ENCODE measurements at places on chromosomes 7 and 10.

GRCh38 chr7:372932-373791 is 83.2 kb downstream of the FOXL3 start:
- no peak for DNase-seq

GRCh38 chr10:122461367-122461728 is at the start of gene HTRA1:
HTRA1 (plus strand) TSS chr10:122461553; CDS start chr10:122461653, 100 bp downstream.
- DNase-seq, result peak; percentile 46

GRCh38 chr10:8294779-8295178 is 240.3 kb downstream of the GATA3 start:
- no peak for DNase-seq

GRCh38 chr10:23111517-23112286 is 16.3 kb downstream of the MSRB2 start:
- no peak for DNase-seq

DNA sequence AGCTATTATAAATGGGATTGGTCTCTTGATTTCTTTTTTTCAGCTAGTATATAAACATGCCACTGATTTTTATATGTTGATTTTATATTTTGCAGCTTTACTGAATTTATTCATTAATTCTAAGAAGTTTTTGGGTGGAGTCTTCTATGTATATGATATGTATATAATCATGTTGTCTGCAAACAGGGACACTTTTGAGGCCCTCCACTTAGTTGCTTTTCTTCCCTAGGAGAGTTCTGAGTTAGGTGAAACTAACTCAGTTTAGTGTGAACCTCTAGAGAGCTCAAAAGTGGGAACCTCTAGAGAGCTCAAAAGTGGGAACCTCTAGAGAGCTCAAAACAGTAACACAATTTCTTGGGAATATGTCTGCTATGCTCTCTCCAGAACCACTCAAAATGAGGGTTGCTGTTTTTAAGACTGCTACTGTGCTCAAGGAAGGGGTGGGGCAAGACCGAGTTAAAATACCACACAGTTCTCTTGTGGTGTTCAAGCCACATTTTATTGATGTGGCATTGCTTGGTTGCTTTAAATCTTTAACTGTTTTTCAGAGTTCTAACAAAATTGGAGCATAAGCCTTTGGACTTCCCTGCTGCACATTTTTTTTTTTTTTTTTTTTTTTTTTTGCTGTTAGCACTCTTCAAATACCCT is 13.2 kb downstream of the CCDC7 start:
- DNase-seq, result no peak

- DNase-seq, result no peak
Observed at GRCh38 chr7:30080818-30081217, 52.6 kb downstream of the PLEKHA8 start.

- DNase-seq, result no peak
Observed at GRCh38 chr10:70528314-70528713, 49.7 kb downstream of the PALD1 start.

- no peak for DNase-seq
Observed at GRCh38 chr7:25979605-25980004, 172.4 kb upstream of the NFE2L3 start.

DNA sequence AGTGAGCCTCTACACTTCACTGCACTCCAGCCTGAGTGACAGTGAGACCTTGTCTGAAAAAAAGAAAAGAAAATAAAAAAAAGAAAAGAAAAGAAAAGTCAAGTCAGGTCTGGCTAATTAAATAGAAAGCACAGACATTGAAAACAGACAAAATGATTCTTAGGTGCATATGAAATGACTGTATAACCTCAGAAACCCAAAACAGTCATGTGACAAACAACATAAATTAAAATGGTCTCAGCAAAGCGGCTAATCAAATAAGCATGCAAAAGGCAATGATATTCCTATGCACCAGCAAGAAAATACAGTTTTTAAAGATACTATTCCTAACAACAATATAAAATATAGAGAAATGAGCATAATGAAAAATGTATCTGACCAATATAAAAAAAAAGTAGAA is 38.3 kb downstream of the LRRC20 start:
- DNase-seq, result no peak

GRCh38 chr10:124105045-124105444 is 11.6 kb upstream of the CHST15 start:
- DNase-seq, result no peak

GRCh38 chr7:30995536-30995935 is 31.8 kb downstream of the GHRHR start:
- no peak for DNase-seq

DNA sequence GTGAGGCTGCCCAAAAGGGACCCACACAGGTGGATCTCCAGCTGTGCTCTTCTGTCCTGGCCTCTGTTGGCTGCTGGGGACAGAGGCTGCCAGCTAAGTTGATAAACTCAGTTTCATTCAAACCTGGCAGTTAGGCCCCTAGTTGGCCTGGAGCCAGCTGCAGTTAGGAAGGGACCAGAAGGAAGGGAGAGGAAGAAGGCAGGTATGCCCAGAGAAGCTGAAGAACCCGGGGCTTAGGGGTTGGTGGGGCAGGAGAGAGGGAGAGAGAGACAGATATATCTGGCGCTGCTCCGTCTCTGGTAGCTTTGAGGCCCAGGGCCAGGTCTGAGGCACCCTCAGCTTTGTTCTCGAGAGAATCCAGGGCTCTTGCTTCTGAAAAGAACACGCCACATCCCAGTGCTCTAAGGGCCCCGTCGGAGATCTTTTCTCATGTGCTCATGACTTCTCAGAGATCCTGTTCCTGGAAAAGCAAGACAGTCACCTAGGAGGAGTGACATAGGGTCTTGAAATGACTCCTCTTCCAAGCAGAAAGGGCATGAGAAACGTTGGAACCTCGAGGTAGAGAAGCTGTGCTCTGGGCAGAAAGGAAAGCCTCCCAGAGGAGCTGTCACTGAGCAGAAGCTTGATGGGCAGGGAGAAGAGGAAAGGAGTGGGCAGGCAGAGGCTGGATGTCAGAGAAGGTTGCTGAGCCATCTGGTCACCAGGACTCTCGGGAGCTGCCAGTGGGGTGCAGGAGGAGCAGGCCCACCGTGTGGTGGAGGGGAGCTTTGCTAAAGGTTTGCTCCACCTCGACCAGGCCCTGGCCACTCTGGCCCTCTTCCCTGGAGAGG is 153.6 kb downstream of the ARHGAP21 start:
- DNase-seq, result no peak

DNA sequence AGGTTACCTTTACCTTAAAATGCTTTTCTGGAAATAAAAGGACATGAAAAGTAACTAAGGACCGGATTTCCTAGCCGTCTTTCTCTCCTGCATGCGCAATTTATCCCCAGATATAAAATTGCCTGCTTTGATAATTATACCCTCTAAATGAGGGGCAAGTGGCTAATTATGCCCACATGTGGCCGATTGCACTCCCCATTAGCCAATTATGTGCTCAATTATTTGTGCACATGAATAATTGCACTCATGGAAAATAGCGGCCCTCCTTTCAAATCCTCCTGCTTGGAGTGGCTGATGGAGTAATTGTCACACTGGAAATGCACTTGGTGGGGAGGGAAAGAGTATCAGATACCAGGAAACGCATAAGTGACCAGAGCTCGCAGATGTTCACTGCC is 66.4 kb upstream of the ATRNL1 start:
- DNase-seq, result no peak

- DNase-seq, result no peak
Observed at GRCh38 chr10:93926613-93927012, 32.8 kb downstream of the SLC35G1 start.

GRCh38 chr10:11298116-11298515 is 280.4 kb downstream of the CELF2 start:
- no peak for DNase-seq

DNA sequence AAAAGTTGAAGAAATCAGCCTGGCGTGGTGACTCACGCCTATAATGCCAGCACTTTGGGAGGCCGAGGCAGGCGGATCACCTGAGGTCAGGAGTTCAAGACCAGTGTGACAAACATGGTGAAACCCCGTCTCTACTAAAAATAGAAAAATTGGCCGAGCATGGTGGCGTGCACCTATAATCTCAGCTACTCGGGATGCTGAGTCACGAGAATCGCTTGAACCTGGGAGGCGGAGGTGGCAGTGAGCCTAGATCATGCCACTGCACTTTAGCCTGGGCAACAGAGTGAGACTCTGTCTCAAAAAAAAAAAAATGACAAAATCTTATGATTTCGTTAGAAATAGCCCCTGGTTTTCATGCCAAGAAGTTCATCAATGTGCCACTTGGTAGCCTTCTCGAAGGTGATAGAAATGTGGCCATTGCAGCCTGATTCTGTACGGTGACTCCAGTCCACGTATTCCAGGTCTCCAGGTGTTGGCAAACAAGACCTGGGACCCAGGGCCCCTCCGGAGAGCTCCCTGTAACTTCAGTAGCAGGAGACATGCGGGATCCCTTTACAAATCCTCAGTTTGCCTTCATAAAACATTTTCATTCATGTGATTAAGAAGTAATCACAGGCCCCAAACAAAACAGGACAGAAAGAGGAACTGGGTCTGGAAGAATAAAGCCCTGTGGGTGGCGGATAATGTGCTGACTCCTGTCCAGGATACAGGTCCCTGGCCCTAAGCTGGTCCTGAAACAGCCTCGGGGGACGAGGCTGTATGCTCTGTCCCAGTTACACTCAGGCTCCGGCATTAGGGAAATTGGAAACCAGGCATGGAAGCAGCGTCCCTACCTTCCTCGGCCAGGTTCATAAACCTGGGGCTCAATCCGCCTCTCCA is 207.3 kb upstream of the SH2B2 start:
- DNase-seq, result no peak

GRCh38 chr7:133629701-133630100 is 376.8 kb downstream of the EXOC4 start:
- no peak for DNase-seq

GRCh38 chr7:64655811-64656210 is 10.1 kb upstream of the ZNF107 start:
- no peak for DNase-seq

DNA sequence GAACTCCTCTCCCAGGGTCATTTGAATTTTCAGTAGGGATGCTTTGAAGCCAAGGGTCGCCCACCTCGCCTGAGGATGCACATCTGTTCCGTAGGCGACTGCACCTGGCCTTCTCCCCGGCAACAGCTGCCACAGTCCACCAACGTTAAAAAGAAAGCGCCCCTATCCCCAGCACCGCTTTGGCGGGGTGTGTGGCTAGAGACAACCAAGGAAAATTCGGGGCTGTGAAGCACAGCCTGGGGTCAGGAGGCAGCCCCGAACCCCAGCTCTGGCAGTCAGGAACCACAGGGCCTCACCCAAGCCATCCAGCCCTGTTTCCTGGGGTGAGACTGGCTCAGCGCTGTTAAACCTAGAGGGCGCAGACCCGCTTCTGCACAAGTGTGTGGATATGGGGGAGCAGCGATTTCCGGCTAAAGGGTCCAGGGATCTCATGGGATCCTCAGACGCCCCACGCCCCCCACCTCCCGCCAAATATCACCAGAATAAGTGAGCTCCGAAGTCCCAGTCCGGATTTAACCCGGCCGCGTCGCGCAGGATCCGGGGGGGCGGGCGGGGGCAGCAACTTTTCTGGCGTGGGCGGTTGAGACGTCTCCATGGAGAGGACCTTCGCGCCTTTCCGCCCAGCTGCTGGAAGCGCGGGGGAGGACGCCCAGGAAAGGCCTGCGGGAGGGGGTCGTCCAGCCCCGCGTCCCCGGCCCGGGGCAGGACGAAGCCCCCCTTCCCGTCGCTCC is 822 bp downstream of the ZC3HAV1L start:
- DNase-seq, result peak; percentile 6

DNA sequence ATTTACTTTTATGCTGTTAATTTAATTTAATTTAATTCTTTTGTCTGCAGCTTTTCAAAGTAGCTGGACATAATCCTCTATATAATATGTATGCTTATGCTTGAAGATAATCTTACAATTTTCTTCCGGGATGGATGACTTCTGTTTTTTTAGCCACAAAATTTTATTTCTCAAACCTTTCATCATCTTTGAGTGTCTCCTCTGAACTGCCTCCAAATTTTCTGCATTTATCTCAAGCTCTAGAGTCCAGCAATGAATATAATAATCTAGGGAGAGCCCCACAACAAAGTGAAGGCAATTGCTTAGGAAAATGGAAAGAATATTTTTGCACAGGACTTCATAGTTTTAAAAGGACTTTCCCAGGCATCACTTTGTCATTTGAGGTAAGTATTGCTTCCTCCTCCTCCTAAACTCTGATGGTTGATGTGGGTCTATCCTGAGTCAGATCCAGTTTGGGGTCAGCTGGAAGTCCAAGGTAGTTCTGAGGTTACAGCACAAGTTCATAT is 53.7 kb upstream of the FAM3C start:
- DNase-seq, result no peak

DNA sequence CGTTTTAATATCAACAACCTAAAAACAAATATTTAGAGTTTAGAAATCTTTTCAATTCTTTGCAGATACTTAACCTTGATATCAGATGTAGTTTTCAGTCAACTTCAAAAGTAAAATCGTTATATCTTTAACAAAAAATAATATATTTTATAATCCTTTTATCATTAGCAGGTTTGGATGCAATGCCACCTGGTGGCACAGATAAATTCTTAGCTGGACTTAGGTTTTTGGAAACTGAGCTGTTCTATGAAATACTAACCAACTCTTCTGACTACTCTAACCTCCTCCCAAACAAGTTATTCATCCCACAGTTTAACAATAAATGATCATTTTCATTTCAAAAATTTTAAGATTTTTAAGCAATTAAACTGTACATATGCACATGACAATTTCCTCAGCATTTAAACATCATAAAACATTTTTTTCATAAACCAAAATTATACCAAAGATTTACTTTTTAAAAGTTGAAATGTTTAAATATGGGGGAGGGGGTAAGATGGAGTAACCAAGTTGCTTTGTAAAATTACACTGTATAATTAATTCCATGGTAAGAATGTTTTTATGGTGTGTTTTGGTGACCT is 56.9 kb downstream of the HIBADH start:
- peak; percentile 47 for DNase-seq

- DNase-seq, result no peak
Observed at GRCh38 chr7:73758581-73759138, 11.4 kb downstream of the CLDN3 start.

- peak; percentile 35 for DNase-seq
Observed at GRCh38 chr10:58438340-58438871, 53.2 kb downstream of the TFAM start.

DNA sequence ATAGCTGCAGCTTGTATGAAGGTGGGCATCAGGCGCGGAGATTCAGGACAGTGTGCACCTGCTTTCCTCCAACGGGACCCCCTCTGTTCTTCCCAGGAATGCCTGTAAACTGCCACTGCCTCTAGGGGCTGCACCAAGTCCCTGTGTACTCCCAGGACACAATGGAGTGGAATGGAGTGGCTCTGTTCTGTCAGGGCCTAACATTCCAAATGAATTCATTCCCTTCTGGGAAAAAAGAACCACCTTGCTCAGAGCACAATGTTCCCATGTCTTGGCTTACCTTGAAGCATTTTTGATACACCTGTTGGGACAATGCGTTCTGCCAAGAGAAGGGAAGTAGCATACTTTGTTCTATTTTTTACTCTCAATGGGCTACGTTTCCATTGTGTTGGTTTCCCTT is 339.4 kb downstream of the FRMD4A start:
- no peak for DNase-seq

- DNase-seq, result no peak
Observed at GRCh38 chr7:5357951-5358350, 65.7 kb downstream of the TNRC18 start.

Data from SW 1271 (cell line).